T-helper 17 cell (primary cell): ENCODE measurements at places on chromosomes 3 and 15. TPM values are rescaled to one million over a fixed set of nuclear protein-coding genes. Genes with fewer than 3 reads are reported as not detected.

The TRPM1 gene
- total RNA-seq: not detected

The NEK10 gene
- total RNA-seq: 2.3 TPM

The LDHAL6B gene
- total RNA-seq: not detected

The IGDCC3 gene
- total RNA-seq: not detected

The PP2D1 gene
- total RNA-seq: not detected

The LRTM1 gene
- total RNA-seq: not detected

The SNX22 gene
- total RNA-seq: 1.9 TPM

The FAM107A gene
- not detected for total RNA-seq

The VGLL4 gene
- total RNA-seq: 18.7 TPM

The RHOV gene
- total RNA-seq: 0.18 TPM

The C3orf49 gene
- total RNA-seq: not detected

The RLBP1 gene
- not detected for total RNA-seq

The AMOTL2 gene
- not detected for total RNA-seq

The CCDC54 gene
- not detected for total RNA-seq

The CYP8B1 gene
- total RNA-seq: not detected

The SCAPER gene
- total RNA-seq: 33.7 TPM

The EIF4E3 gene
- total RNA-seq: 63.7 TPM

The TM2D3 gene
- total RNA-seq: 66.0 TPM

The SLC9C1 gene
- not detected for total RNA-seq

The COL6A5 gene
- not detected for total RNA-seq

DNA sequence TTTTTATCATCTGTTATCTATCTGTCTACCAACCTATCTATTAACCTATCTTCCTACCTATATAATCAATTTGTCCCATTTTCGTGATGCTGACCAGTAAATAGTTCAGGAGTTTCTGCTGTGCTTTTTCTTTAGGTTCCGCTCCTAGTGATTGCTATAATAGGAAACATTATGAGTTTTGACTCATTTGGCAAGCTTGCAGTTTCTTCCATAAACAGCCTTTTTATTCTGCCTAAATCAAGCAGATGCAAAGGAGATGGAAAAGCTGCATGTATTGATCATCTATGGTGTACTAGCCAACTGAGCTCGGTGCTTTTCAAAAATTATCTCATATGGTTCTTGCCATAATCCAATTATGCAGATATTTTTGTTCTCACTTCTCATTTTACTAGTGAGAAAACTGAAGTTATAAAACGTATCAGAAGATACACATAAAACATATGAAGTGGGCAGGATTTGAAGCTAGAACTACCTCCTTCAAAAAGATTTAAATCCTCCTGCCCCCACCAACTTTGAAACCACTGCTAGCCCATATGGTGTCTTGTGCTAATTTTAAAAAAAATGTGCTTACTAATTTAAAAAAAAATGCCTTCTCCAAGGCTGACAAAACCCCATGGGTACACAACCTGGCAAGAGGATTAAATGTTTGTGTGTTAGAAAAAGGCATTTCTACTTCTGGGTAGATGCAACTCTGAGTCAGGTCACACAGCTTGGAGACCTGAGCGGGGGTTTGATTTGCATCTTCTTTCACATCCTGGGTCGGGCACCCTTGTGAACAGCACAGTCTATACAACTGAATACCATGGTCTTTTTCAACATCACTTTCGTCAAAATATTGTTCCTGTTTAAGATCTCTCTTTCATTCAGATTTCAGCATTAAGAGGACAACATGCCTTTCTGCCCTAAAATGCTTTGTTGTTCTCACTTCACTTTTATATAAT lies 267.0 kb downstream of the CHL1 start:
- no peaks in the 10 kb centered on the region for H3K36me3 ChIP-seq
- no peaks in the 10 kb centered on the region for H3K27me3 ChIP-seq
- no peak overlapping the region for H3K4me3 ChIP-seq
- no peaks in the 10 kb centered on the region for H3K4me1 ChIP-seq
- DNase-seq: no peak

GRCh38 chr15:28961391-28961790 lies 75.6 kb downstream of the APBA2 start:
- peaks cover 4% of the 10 kb centered on the region for H3K27me3 ChIP-seq
- no peak overlapping the region for H3K27ac ChIP-seq
- H3K4me1 ChIP-seq: peaks cover 15% of the 10 kb centered on the region
- no peak for DNase-seq
- H3K36me3 ChIP-seq: no peaks in the 10 kb centered on the region
- H3K4me3 ChIP-seq: no peak overlapping the region

DNA sequence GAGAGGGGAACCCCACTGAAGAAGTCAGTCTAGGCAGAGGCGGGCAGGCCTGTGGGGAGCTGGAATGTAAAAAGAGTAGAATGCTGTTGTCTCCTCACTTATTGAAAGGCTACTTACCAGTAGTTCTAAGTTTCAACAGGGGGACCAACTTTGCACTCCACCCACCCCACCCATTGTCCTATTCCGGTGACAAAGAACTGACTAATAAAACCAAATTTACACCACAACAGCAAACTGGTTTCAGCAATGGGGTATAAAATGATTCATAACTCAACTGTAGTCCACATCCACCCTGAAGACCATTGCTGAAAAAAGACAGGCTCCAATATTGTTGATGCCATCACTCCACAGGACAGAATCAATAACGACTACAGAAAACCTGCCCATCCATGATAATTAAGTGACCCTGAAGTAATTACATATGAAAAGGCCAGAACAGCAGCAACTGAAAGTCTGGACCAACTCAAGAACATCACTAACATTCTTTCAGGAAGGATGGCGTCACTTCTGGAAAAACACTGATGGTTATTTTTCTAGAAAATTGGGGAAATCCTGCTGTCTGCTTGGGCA lies 80.2 kb downstream of the ABI3BP start:
- H3K4me1 ChIP-seq: no peaks in the 10 kb centered on the region
- H3K36me3 ChIP-seq: no peaks in the 10 kb centered on the region
- H3K27ac ChIP-seq: no peak overlapping the region
- no peak for DNase-seq

DNA sequence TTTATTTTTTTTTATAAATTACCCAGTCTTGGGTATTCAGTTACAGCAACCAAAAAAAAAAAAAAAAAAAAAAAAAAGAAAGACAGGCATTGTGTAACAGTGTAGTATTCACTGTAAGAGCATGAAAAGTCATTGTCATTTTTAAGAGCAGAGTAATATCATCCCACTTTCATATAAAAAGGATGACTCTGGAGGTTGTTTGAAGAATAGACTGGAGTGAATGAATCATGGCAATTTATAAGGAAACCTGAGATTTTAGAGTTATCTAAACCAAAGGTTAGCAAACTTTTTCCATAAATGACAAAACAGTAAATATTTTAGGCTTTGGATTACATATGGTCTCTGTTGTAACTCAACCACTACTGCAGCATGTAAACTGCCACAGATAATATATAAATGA lies 794.9 kb downstream of the NTRK3 start:
- H3K4me3 ChIP-seq: no peak overlapping the region
- H3K4me1 ChIP-seq: no peaks in the 10 kb centered on the region
- peaks cover 9% of the 10 kb centered on the region for H3K27me3 ChIP-seq

- H3K27ac ChIP-seq: no peak overlapping the region
- H3K27me3 ChIP-seq: peaks cover 59% of the 10 kb centered on the region
- no peaks in the 10 kb centered on the region for H3K4me1 ChIP-seq
- no peak overlapping the region for H3K4me3 ChIP-seq
Observed at GRCh38 chr3:69738859-69739203, 433 bp upstream of the MITF start.

GRCh38 chr3:53044371-53044710 lies 1.5 kb downstream of the SFMBT1 start:
- H3K27me3 ChIP-seq: no peaks in the 10 kb centered on the region
- H3K27ac ChIP-seq: peak overlapping the region; percentile 98
- peak overlapping the region; percentile 94 for H3K4me3 ChIP-seq
- H3K4me1 ChIP-seq: peaks cover 50% of the 10 kb centered on the region

- no peak for DNase-seq
- peaks cover 53% of the 10 kb centered on the region for H3K4me1 ChIP-seq
- H3K27me3 ChIP-seq: no peaks in the 10 kb centered on the region
- peak overlapping the region; percentile 80 for H3K4me3 ChIP-seq
- no peaks in the 10 kb centered on the region for H3K36me3 ChIP-seq
- H3K27ac ChIP-seq: peak overlapping the region; percentile 94
Observed at GRCh38 chr15:91857224-91857585, 3.7 kb downstream of the SLCO3A1 start.

- no peak for DNase-seq
- H3K4me3 ChIP-seq: peak within 1 kb of the TSS; percentile 80
- peaks cover 2% of the 10 kb centered on the region for H3K36me3 ChIP-seq
- H3K27me3 ChIP-seq: peaks cover 62% of the 10 kb centered on the region
- H3K4me1 ChIP-seq: peaks cover 15% of the 10 kb centered on the region
Observed at GRCh38 chr3:165195640-165196576, at the start of gene SLITRK3. TSS of gene SLITRK3 (minus strand) at chr3:165196384. CDS start at chr3:165190830, 5,554 bp downstream.

- DNase-seq: no peak
- no peak overlapping the region for H3K4me3 ChIP-seq
- H3K36me3 ChIP-seq: no peaks in the 10 kb centered on the region
Observed at GRCh38 chr15:39543651-39544050, 37.2 kb upstream of the THBS1 start.

- H3K27ac ChIP-seq: no peak overlapping the region
- no peak for DNase-seq
- H3K36me3 ChIP-seq: peaks cover 5% of the 10 kb centered on the region
- no peaks in the 10 kb centered on the region for H3K4me1 ChIP-seq
- H3K27me3 ChIP-seq: no peaks in the 10 kb centered on the region
- no peak overlapping the region for H3K4me3 ChIP-seq
Observed at GRCh38 chr15:76380249-76380648, 43.7 kb downstream of the ISL2 start.

GRCh38 chr3:11720917-11721411 lies 77.2 kb upstream of the VGLL4 start:
- peaks cover 3% of the 10 kb centered on the region for H3K36me3 ChIP-seq
- peaks cover 16% of the 10 kb centered on the region for H3K27me3 ChIP-seq
- peaks cover 23% of the 10 kb centered on the region for H3K4me1 ChIP-seq
- H3K4me3 ChIP-seq: peak overlapping the region; percentile 97
- DNase-seq: no peak

GRCh38 chr3:185335799-185336198 lies 27.1 kb upstream of the MAP3K13 start:
- H3K27ac ChIP-seq: no peak overlapping the region
- peaks cover 2% of the 10 kb centered on the region for H3K36me3 ChIP-seq
- peaks cover 2% of the 10 kb centered on the region for H3K4me1 ChIP-seq
- no peak for DNase-seq
- peaks cover 5% of the 10 kb centered on the region for H3K27me3 ChIP-seq

DNA sequence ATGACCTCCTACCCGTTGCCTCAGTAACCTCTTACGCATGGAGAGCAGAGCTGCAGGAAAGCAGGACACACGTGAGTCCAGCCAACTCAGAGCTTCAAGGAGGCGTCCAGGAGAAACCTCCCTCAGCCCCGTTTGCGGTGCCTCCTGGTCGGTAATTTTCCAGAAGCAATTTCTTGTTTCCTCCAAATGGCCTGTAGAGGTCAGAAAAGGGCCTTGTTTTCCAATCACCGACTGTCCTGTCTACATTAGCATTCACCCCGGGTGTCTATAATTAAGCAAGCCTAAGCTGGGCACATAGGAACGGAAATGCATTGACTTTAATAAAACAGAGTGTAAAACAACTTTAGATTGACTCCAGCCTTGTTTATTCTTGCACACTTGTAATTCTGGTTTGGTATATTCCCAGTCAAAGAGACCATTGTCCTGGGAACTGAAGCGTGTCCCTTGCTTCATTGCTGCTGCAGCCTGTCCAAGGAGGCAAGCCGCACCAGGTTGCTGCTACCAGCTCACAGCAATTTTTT lies 836.2 kb downstream of the AGBL1 start:
- no peak overlapping the region for H3K4me3 ChIP-seq
- peaks cover 31% of the 10 kb centered on the region for H3K27me3 ChIP-seq
- no peak for DNase-seq
- H3K4me1 ChIP-seq: no peaks in the 10 kb centered on the region
- H3K36me3 ChIP-seq: no peaks in the 10 kb centered on the region
- no peak overlapping the region for H3K27ac ChIP-seq

GRCh38 chr3:115784739-115785536 lies 161.6 kb downstream of the GAP43 start:
- no peaks in the 10 kb centered on the region for H3K27me3 ChIP-seq
- peak overlapping the region; percentile 91 for H3K27ac ChIP-seq
- no peaks in the 10 kb centered on the region for H3K36me3 ChIP-seq
- peak overlapping the region; percentile 95 for H3K4me3 ChIP-seq

GRCh38 chr3:171435143-171435542 lies 25.1 kb downstream of the TNIK start:
- H3K27me3 ChIP-seq: no peaks in the 10 kb centered on the region
- peak overlapping the region; percentile 79 for H3K27ac ChIP-seq
- H3K36me3 ChIP-seq: peaks cover 5% of the 10 kb centered on the region
- no peak overlapping the region for H3K4me3 ChIP-seq
- peaks cover 37% of the 10 kb centered on the region for H3K4me1 ChIP-seq

GRCh38 chr3:86828751-86829150 lies 162.2 kb downstream of the VGLL3 start:
- no peaks in the 10 kb centered on the region for H3K4me1 ChIP-seq
- no peaks in the 10 kb centered on the region for H3K27me3 ChIP-seq
- H3K27ac ChIP-seq: no peak overlapping the region

- DNase-seq: no peak
- no peak overlapping the region for H3K27ac ChIP-seq
- no peaks in the 10 kb centered on the region for H3K36me3 ChIP-seq
- no peaks in the 10 kb centered on the region for H3K27me3 ChIP-seq
- H3K4me3 ChIP-seq: no peak overlapping the region
Observed at GRCh38 chr3:56055546-56055945, 412.7 kb downstream of the ERC2 start.

- H3K4me1 ChIP-seq: peaks cover 9% of the 10 kb centered on the region
- H3K4me3 ChIP-seq: peak overlapping the region; percentile 58
- H3K27me3 ChIP-seq: peaks cover 35% of the 10 kb centered on the region
Observed at GRCh38 chr15:40252141-40252437, 13.2 kb downstream of the PAK6 start.

- H3K36me3 ChIP-seq: peaks cover 3% of the 10 kb centered on the region
- no peak for DNase-seq
- H3K27ac ChIP-seq: no peak overlapping the region
- H3K27me3 ChIP-seq: no peaks in the 10 kb centered on the region
- peaks cover 28% of the 10 kb centered on the region for H3K4me1 ChIP-seq
- no peak overlapping the region for H3K4me3 ChIP-seq
Observed at GRCh38 chr15:55218056-55218455, 21.3 kb upstream of the RSL24D1 start.

GRCh38 chr3:69695443-69695842 lies 43.8 kb upstream of the MITF start:
- H3K36me3 ChIP-seq: no peaks in the 10 kb centered on the region
- no peak overlapping the region for H3K4me3 ChIP-seq
- no peaks in the 10 kb centered on the region for H3K27me3 ChIP-seq
- no peak for DNase-seq
- H3K27ac ChIP-seq: no peak overlapping the region

DNA sequence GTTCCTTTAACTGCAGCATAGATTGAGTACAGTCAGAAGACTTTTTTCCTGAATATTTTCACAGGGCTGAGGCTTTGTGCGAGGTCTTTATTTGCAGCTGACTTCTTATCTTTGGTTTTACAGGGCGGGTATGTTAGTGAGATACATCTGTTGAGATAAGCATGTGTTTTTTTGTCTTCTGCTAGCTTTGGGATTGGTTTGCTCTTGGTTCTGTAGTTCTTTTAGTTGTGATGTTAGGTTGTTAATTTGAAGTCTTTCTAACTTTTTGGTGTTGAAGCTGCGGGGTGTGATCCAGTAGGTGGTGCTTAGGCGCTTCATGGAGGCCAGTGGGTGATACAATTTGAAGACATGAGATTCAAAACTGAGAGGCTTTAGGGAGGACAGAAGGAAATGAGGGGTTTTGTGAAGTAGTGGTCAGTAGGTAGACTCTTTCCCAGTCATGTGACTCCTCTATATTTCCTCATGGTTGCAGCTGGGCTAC lies 67.9 kb upstream of the TNFSF10 start:
- DNase-seq: no peak
- H3K27ac ChIP-seq: peak overlapping the region; percentile 95
- H3K4me1 ChIP-seq: peaks cover 44% of the 10 kb centered on the region
- no peaks in the 10 kb centered on the region for H3K36me3 ChIP-seq

- H3K4me1 ChIP-seq: no peaks in the 10 kb centered on the region
- H3K4me3 ChIP-seq: no peak overlapping the region
- H3K36me3 ChIP-seq: peaks cover 5% of the 10 kb centered on the region
- H3K27ac ChIP-seq: no peak overlapping the region
Observed at GRCh38 chr15:39376371-39376909, 204.4 kb upstream of the THBS1 start.
